Activated naive CD8-positive, alpha-beta T cell treated with anti-CD3 and anti-CD28 coated beads, Interleukin-2, amount 10 ng/mL, durations not matched to agents 7 days and 5 days (primary cell): ENCODE measurements at places on chromosomes 7 and 10.

DNA sequence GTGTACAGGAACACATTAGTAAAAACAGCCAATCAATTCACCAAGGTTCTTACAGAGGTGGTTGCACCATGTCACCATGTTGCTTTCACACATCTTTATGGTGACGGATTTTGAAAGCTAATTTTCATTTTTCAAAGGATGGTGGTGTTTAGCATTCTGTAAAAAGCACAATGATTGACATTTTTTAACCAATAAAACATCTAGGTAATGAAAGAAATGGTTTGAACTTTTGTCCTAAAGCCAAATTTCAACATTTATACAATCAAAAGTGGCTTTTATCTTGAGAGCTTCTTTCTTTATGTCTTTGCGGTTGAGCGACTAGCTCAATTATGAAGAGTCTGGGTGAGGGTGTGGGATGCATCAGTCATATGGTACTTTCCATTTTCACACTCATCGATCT lies 94.4 kb downstream of the MALRD1 start:
- DNase-seq: no peak

DNA sequence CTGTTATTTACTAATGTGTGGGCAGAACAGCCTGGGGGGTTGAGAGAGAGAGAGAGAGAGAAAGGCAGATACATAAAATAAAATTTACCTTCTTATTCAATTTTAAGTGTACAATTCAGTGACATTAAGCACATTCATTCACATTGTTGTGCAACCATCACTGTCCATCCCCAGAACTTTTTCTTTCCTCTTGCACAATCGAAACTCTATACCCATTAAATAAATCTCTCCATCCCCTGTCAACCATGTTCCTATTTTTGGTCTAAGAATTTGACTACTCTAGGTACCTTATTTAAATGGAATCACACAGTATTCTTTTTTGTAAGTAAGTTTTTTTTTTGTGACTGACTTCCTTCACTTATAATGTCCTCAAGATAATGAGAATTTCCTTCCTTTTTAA lies 181.6 kb downstream of the SND1 start:
- no peak for DNase-seq

DNA sequence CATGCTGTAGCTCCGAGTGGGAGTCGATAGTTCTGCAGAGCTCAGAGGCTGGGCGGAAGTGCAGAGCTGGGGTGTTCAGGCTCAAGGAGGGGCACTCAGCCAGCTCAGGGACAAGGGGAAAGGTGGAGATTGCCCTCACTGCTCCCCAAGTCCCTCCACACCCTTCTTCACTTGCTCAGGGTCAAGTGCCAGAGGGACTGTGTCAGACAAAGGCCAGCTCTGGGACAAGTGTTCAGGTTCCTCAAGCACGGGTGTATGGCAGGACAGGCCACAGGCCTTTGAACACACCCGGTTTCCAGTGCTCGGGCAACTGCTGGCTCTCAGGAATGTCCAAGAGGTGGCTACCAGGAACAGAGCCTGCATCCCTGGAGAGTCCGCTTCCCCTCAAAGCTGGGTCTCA lies 293.0 kb upstream of the PODXL start:
- no peak for DNase-seq

GRCh38 chr10:44470784-44471183 lies 85.9 kb upstream of the CXCL12 start:
- no peak for DNase-seq

GRCh38 chr7:37371755-37372154 lies 76.9 kb downstream of the ELMO1 start:
- DNase-seq: no peak

- no peak for DNase-seq
Measured at GRCh38 chr10:78202386-78202785, 168.7 kb downstream of the RPS24 start.

GRCh38 chr10:93178226-93178625 lies 104.5 kb downstream of the CYP26A1 start:
- DNase-seq: no peak
